ENCODE measurements at places on chromosomes 4 and X.
A peak's percentile ranks its signal among the peaks of the same experiment; 100 is the strongest.

- no peak for DNase-seq
Measured at GRCh38 chrX:139120760-139121159, 409.2 kb upstream of the FGF13 start.

GRCh38 chrX:51047950-51048349, 137.4 kb downstream of the BMP15 start:
- no peak for DNase-seq

GRCh38 chr4:79134767-79135166, 191.1 kb downstream of the NAA11 start:
- no peak for DNase-seq

DNA sequence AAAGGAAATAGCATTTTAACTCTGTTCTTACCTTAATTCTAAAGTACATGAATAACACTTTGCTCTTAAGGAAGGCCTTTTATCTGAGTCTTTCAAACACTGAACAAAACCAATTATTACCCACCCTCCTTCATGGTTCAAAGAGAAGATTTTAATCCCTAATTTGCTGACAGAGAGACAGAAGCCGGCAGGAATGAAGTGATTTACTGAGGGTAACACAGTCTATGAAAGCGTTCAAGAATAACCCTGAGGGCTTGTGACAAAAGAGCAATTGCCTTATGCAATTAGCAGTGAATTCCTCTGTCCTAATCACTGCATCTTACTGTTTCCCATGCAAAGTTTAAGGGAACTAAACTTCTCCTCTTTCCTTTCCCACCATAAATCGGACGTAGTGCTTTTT, 144.1 kb downstream of the PACRGL start:
- DNase-seq: no peak

DNA sequence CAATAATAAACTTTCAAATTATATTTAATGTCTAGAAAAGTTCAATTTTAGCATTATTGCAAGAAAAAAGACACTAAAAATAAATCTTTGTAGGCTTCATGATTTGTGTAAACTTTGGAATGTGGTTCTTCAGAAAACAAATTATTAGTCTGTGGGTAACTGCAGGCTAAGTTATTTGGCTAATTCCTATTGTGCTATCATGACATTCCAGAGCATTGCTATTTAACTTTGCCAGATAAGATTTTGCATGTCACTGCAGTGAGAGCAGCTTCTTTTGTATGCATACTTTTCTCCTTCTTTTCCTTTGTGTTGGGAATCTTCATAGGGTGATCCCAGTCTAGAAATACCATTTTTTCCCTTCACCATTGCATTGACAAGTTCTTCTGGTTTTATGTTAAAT, 130.0 kb downstream of the AWAT2 start:
- DNase-seq: no peak

DNA sequence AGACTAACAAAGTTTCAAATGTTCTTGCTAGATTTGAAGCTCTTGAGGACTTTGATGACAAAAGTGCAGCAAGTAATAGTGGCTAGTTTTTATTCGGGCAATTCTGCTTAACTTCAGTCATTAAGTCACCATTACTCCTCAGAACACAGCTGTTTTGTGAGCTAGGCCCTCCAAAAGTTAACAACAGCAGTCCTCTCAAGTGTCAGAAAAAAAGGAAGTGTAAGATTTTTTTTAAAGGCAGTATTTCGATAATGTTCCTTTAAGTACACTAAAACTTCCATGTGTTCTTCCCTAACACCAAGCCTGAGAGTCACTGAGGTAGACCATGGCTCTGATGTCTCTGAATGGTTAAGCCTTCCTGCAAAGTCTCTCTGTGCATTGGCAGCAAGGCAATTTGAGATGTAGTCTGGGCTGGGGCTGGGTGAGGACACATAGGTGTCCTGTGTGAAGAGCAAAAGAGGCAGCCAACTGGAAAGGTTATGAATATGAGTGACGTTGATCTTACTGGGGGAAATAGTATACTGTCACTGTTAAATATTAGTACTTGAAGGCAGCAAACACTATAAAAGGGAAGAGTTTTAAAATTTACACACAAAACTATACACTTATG, 174.0 kb upstream of the MAP3K15 start:
- DNase-seq: no peak

DNA sequence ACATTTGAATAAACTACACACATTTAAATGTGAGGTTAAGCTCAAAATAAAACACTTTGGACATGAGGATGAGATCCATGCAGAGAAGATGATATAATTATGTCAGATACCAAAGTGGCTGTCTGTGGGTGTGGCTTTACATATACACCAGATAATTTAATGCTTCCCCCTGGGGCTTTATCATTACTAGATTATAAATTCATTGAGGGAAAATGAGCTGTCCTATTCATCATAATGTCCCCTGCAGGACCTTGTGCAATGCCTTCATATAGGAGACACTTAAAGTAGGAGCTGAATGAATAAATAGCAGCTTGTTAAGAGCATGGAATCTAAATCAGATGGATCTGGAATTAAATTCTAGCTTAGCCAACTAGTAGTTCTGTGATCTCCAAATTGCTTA, 49.7 kb downstream of the OTC start:
- DNase-seq: no peak

- no peak for DNase-seq
Measured at GRCh38 chrX:46039526-46039925, 505.7 kb downstream of the ZNF674 start.

DNA sequence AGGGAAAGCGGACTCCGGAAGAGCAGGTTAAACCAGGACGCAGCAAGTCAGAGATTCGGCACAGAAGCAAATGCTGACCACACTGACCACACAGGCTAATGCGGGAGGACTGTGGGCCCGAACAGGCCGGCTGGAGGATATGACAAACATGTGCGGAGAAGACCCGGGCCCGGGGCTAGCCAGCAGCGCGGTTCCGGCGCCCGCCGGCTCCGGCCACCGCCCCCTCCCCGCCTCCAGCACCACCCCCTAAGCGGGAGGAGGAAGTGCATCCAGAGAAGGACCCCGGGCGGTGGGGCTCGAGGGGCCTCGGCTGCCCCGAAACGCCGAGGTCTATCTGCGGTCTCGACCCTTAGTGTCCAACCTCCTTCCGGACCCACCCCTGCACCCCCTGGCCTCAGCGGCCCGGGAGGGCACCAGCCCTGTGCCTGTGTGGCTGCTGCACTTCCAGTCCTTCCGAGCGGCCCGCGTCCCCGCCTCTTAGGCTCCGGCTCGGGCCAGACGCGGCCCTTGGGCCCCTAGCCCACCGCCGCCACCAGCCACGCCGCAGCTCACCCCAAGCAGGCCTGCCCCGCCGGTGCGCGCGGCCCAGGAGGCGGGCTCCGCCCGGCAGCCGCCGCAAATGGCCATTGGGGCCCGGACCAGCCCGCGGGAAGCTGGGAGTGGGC, 2.1 kb downstream of the ELOVL6 start:
- peak; percentile 51 for DNase-seq

DNA sequence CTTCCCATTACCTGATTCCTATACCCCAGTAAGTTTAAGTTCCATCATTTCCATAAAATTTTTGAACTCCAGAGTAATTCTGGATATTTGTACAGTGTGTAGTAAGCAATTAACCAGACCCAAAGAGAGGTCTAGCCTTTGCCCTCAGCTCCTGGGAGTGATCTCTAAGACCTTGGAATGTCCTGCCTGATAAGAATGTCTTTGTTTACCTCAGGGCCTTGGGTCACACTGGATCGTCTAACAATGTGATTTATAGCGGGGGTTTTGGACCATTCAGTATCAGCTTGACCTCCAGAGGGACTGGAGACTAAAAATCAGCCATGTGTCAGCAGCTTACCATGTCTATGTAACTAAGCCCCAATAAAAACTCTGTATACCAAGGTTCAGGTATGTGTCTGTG, 330.9 kb upstream of the PPP1R2C start:
- DNase-seq: no peak

DNA sequence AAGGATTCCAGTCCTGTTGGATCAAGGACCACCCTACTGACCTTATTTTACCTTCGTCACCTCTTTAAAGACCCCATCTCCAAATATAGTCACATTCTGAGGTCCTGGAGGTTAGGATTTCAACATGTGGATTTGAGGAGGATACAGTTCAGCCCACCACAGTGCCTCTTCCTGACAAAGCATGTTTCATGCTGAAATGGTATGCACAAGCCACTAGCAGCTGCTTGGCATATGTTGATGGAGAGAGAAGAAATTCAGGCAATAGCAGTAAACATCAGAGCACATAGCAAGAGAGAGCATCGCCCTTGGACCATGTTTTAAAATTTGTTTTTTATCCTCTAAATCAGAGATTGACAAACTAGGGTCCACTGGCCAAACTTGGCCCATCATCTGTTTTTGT, 172.1 kb downstream of the PRKX start:
- DNase-seq: no peak

DNA sequence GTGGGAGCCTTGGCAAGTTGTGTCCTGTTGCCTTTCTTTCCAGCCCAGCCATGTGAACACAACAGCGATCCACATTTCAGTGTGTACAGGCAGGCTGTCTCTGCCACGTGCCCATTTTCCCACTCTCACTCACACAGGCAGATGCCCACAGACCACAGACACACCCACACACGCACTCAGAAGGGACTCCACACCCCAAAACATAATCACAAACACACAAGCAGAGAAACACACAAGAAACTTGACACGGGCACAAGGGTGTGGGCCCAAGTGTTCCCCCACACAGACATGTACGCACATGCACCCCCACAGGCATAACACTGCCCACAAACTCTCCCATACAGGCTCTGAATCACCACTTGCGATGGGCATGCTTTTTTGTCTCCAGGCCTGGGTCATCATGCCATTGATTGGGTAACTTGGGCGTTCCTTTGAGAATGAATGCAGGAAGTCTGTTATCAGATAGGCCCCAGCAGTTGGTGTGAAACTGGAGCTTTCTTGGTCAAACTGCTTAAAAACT, 84.3 kb downstream of the NBDY start:
- no peak for DNase-seq

DNA sequence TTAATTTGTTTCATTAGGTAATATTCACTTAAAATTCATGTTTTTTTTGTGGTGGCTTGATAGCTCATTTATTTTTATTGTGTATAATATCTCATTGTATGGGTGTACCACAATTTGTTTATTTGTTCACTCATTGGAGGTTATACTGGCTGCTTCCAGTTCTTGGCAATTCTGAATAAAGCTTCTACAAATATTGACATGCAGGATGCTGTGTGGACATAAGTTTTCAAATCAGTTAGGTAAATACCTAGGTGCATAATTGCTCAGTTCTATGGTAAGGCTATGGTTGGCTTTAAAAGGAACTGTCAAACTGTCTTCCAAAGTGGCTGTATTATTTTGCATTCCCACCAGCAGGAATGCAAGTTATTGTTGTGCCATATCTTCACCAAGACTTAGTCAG, 504.5 kb upstream of the GALNTL6 start:
- DNase-seq: no peak

DNA sequence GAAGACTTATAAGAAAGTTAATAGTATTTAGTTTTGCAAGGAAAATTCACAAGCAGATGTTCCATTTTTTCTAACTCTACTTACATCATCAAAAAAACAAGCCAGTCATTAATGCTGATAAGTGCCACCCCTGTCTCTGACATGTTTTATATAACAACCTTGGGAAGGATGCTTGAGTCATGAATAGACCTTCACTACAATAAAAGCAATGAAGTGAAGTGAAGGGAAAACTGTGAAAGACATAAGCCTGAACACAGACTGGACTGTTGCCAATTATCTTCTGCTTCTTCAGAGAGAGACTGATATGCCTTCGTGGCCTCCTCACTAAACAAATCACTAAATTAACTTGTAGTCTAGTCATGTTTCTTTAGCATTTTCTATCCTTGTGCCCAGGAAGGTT, 353.2 kb downstream of the PDHA2 start:
- DNase-seq: no peak

- no peak for DNase-seq
Measured at GRCh38 chrX:127596882-127597281, 455.3 kb downstream of the ACTRT1 start.

DNA sequence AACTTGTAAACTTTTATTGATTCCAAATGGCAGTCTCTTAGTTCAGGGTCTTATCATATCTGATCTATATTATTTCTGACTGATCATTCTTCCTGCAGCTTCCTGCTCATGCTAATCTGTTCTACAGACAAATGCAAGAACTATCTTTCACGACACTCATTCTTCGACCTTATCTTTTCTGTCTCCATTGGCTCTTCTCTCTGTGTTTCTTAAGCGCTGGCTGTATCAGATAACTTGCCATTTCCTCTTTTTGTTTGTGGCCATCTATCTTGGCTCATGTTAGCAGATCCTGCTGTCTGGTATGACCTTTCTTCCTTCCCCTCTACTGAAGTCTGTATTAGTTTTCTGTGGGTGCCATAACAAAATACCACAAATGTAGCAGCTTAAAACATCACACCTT, 230.5 kb upstream of the PUDP start:
- no peak for DNase-seq

- no peak for DNase-seq
Measured at GRCh38 chr4:126969360-126970235, 663.2 kb upstream of the INTU start.

DNA sequence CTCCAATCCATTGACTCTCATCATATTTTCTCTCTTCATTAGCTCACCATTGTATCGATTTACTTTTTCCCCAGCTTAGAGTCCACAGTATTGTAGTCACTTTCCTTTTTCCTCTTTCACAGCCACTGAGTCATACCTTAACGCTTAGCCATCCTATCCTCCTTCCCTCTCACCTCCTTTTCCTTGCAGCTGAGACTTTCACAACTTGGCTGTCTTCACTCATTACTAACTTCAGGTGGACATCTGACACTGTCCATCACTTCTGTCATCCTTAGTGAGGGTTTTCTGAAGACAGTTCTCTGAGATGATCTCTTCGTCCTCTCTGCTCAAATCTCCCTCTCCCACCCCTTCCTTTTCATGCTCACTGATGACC, 70.5 kb upstream of the ESX1 start:
- DNase-seq: no peak

DNA sequence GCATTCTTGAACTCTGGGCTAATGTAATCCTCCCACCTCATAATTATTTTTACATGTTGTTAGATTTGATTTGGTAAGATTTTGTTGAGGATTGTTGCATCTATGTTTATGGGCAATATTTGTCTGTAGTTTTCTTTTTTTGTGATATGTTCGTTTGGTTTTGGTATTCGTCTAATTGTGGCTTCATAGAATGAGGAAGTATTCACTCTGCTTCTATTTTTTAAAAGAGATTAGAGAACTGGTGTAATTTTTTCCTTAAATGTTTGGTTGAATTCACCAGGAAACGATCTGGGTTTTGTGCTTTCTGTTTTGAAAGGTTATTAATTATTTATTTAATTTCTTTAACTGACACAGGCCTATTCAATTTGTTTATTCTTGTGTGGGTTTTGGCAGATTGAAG, 161.2 kb upstream of the NUDT6 start:
- DNase-seq: no peak

Data from midbrain (tissue), 1 donor.